ENCODE measurements at places on chromosomes 13 and 19.

DNA sequence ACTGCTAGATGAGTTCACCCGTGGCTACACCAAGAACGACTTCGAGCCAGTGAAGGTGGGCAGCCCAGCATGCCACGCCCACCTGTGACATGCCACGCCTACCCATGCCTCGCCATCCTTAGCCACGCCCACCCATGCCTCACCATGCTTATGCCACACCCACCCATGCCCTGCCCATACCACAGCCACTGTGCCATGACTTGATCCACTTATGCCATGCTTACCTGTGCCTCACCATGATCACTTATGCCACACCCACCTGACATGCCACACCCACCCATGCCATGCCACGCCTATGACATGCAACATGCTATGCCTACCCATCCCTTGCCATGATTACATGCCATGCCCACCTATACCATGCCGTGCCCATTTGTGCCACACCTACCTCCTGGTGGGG is 12.9 kb upstream of the USE1 start:
- no peak for DNase-seq

- DNase-seq = no peak
Measured at GRCh38 chr13:108387156-108387555, 117.6 kb downstream of the TNFSF13B start.

DNA sequence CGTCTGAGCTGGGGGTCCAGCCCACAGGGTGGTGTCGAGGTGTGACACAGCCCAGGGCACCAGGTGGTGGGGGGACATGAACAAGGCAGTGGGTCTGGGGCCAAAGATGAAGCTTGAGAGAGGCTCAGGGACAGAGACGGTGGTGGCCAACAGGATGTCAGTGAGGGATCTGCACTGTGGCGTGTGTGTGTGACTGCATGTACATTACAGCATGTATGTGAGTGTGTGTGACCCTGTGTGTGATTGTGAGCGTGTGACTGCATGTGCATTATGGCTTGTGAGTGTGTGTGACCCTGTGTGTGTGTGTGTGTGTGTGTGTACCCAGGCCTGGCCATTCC is 1.6 kb downstream of the ADAMTS10 start:
- no peak for DNase-seq

- DNase-seq = peak; percentile 64
Measured at GRCh38 chr13:23497191-23497590, 63.7 kb upstream of the SACS start.

DNA sequence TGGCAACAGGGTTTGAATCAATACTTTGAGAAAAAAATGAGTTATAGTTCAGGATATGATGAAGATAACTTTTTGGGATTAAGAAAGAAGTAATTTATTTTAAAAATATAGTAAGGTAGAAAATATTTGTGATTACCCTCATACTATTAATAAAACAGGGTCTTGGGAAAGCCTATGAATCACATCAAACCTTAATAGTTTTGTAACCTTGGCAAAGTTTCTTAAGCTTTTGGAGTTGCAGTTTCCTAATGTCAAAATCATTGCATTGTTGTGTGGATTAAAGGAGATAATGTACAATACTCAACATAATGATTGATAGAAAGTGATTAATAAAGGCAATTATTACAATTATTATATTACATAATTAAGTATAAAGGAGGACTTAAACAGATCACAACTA is 149.0 kb downstream of the LMO7 start:
- peak; percentile 38 for DNase-seq

- DNase-seq = no peak
Measured at GRCh38 chr13:24627946-24628345, 52.3 kb upstream of the ATP12A start.

DNA sequence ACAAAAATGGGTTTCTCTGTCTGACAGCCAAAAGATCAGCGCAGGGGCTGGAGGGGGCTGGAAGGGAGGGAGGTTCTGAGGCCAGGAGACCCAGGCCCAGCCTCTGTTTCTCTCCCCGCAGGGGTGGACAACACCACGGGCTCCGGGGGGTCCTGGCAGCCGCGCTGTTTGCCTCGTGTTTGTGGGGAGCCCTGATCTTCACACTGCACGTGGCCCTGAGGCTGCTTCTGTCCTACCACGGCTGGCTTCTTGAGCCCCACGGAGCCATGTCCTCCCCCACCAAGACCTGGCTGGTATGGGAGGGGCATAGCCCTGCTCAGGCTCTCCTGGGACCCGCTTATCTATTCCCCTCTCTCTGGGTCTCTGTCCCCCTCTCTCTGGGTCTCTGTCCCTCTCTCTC is 9.6 kb downstream of the CPT1C start:
- no peak for DNase-seq

DNA sequence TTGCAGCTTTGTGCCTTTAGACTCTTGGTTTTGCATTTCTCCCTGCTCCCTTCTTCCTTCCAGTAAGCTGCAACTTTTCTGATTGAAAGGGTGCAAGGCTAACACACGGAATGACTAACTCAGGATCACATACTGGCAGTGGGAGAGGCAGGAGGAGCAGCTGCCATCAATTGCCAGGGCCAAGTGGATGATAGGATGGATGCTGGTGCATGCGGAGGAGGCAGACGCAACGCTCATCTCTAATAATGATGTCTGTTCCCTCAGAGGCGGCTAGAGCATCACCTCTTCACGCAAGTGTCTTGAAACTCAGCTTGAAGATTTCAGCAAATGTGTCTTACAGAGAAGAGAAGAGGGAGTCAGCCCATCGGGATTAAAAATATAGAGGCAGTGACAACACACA is 49.5 kb upstream of the TPM4 start:
- no peak for DNase-seq

- no peak for DNase-seq
Measured at GRCh38 chr19:40513345-40513678, 46.5 kb downstream of the SPTBN4 start.

GRCh38 chr19:17806945-17807344 is 12.0 kb downstream of the B3GNT3 start:
- no peak for DNase-seq

DNA sequence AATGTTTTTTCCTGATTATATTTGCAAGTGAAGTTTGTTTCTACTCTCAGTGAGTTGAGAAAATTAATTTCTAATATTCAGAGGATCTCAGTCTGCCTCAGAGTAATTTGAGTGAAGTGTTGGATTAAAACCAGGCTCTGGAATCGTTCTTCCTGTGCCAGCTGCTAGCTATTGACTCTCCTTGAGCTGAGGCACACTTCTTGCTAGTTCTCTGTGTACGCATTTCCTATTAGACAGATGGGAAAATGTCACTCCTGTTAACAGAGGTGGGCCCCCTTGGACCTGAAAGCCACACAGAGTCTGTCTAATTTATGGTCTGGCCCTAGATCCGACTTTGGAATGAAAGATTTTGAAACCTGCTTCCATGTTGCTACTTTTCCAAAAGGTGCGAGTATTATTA is 107.6 kb upstream of the RNF113B start:
- DNase-seq = no peak

DNA sequence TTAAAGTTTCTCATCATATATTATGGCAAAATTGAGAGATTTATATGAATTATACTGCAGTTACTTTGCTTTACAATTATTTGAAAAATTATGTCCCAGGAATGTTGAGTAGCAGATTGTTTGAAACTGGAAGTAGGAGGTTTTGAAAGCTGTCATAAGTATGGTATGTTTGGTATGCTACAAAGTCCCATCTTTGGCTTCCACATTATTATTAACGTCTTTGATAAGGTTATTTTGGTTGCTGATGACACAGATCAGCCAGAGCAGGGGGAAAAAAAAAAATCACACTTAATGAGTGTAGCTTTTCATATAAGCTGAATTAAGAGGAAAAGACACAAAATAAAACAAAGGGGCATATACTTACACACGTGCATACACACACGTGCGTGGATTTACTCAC is 130.1 kb downstream of the SLITRK1 start:
- peak; percentile 81 for DNase-seq

- DNase-seq = no peak
Measured at GRCh38 chr19:35650581-35650980, 2.5 kb downstream of the COX6B1 start.

DNA sequence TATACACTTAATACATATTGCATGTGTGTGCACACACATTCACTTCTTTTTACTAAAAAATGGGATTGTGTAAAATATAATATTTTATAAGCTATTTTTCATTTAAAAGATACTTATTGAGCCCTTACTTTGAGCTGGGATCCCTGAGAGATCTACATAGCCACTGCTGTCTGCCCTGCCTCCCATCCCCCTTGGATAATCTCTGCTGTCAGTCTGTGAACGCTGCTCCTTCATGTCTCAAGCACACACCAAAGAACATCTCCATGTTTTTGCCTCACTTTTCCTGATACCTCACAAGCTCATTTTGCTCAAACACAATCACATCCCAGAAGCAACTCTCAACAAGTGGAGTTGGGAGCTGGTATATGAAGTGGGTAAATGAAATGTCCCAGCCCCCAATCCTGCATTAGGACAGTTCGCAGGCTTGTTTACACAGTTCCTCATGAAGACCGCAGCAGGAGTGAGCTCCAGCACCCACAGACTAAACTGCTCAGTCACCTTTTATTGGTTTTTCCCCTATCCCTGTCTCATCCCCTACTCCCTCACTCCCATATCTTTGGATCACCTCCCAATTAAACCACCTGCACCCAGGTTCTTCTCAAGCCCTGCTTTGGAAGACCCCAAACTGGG is 108.3 kb upstream of the FRY start:
- DNase-seq = no peak

GRCh38 chr19:43957891-43958290 is 6.9 kb downstream of the ZNF221 start:
- peak; percentile 61 for DNase-seq

DNA sequence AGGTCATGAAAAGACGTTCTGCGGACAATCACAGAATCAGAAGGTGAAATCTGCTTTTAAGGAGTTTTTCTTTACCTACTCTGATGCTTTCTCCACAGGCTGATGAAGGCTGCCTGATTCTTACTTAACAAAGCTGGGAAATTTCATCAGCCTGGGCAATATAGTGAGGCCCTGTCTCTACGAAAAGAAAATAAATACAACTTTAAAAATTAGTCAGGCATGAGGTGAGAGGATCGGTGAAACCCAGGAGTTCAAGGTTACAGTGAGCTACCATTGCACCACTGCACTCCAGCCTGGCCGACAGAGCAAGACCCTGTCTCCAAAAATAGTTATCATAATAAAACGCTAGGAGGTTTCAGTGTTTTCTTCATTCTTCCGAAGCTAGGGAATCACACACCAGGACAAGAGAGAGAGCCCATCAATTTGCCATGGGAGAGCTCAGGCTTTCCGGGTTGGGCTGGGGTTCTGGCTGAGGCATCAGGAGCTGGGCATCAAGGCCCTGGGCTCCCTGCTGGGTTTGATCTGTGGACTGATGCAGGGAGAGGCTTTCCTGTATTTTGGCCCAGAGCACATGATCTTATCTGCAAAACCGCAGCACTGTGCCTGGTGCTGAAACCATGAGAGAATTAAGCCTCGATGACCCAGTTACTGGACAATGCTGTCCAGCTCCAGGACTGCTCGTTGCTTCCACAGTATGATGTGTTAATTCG is 25.1 kb upstream of the CEBPG start:
- DNase-seq = peak; percentile 1

DNA sequence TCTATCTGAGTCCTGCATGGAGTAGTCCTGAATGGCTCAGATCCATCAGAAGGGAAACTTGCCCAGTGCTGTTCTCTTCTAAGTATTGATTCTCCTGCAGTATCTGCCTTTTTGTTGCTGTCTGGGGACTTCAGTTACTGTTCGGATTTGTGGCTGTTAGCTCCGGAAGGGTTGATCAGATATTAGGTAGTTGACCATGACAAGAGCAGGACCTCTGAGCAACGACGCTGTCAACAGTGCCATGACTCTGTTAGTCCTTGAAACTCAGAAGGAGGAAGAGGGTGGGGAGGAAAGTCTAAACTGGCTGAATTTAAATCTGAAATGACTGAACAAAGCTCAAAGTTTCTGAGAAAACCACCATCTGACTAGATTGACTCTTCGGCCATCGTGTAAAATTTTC is 42.2 kb downstream of the CCNE1 start:
- no peak for DNase-seq

DNA sequence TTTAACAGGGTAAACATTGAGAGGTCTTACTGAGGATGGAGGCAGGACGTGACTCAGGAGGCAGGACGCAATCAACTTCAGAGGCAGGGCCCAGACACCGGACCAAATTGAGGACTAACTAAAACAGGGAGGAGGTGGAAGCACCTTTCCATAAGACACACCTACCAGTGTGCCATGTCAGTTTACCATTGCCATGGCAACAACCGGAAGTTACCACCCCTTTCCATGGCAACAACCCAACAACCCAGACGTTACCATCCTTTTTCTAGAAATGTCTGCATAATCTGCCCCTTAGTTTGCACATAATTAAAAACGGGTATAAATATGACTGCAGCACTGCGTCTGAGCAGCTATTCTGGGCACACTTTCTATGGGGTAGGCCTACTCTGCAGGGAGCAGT is 53.5 kb upstream of the SOX21 start:
- DNase-seq = no peak

DNA sequence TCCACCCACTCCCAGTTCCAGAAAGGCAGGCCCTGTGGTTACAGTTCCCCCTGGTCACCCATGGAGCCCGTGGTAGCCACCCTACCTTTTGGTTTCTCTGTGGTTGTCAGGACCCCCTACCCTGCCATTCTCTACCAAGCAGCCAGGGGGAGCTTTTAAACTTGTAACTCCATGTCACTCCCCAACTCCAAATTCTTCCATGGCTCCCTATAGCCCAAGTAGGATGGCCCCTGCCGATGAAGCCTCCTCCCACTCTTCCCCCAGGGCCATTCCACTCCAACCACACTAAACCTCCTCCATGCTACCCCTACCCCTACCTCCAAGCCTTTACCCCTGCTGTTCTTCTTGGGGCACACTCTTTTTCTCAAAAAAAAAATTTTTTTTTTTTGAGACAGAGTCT is 2.2 kb downstream of the S1PR2 start:
- DNase-seq = peak; percentile 44

- peak; percentile 30 for DNase-seq
Measured at GRCh38 chr13:84096216-84096615, 213.9 kb upstream of the SLITRK1 start.

DNA sequence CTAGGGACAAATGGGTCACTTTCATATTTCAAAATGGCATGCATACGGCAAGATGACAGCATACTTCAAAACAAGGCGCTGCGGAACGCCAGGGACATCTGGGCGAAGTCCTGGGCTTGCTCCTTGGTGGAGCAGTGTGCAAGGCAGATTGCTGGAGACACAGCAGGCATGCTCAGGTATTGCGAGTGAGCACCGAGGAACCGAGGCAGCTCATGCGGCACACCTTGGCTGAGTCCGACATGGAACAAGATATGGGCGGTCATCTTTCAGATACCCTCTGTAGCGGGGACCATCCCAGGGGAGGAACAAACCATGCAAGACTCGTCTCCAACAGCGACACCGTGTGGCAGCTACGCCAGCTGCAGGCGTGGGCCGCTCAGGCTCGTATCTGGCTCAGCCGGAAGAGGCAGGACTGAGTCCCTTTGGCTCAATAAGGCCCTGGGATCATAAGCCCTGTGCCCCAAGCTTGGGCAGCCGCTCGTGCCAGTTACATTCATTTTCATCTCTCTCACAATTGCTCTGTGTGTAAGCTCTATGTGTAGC is 112.4 kb downstream of the NUFIP1 start:
- DNase-seq = peak; percentile 14

- DNase-seq = peak; percentile 28
Measured at GRCh38 chr19:42693760-42694350, 46.4 kb downstream of the PSG3 start.

GRCh38 chr19:48501494-48502349 is 9.9 kb downstream of the LMTK3 start:
- DNase-seq = peak; percentile 51
